A549 treated with Mapracorat at 1 μM for 4 hours (cell line): ENCODE measurements at places on chromosomes 1 and 21. TPM values are rescaled to one million over a fixed set of nuclear protein-coding genes. Genes with fewer than 3 reads are reported as not detected.

The ZSCAN20 gene
- total RNA-seq: 1.6 to 2.0 TPM (median 1.8 TPM) in 5 replicates

The CNN3 gene
- 49.2 to 65.4 TPM (median 51.4 TPM) in 5 replicates for total RNA-seq

The OR2AK2 gene
- not detected in 5 replicates for total RNA-seq

The ADGRL4 gene
- not detected in 5 replicates for total RNA-seq

The CC2D1B gene
- 15.9 to 20.0 TPM (median 19.0 TPM) in 5 replicates for total RNA-seq

The C21orf58 gene
- 2.6 to 5.7 TPM (median 4.7 TPM) in 5 replicates for total RNA-seq

The IER5 gene
- 24.1 to 41.3 TPM (median 38.2 TPM) in 5 replicates for total RNA-seq

The SLFNL1 gene
- total RNA-seq: 0.04 TPM in 1 of 5 replicates, not detected in the others

The C1orf185 gene
- total RNA-seq: not detected in 5 replicates

The PPIAL4G gene
- not detected in 5 replicates for total RNA-seq

The OR6F1 gene
- not detected in 5 replicates for total RNA-seq

The USH2A gene
- total RNA-seq: not detected in 5 replicates

The LYPLAL1 gene
- 12.3 to 26.2 TPM (median 22.6 TPM) in 5 replicates for total RNA-seq

The MSH4 gene
- total RNA-seq: not detected in 5 replicates

The LMX1A gene
- not detected in 5 replicates for total RNA-seq

The KRTAP12-4 gene
- total RNA-seq: not detected in 5 replicates

The LIN28A gene
- not detected in 5 replicates for total RNA-seq

The CHI3L2 gene
- total RNA-seq: 0.14 to 0.72 TPM (median 0.33 TPM) in 5 replicates

The WDR64 gene
- not detected in 5 replicates for total RNA-seq

The KRTAP24-1 gene
- total RNA-seq: not detected in 5 replicates

The TAF5L gene
- 21.8 to 24.2 TPM (median 22.4 TPM) in 5 replicates for total RNA-seq
